ENCODE measurements at places on chromosomes 2 and 18.

DNA sequence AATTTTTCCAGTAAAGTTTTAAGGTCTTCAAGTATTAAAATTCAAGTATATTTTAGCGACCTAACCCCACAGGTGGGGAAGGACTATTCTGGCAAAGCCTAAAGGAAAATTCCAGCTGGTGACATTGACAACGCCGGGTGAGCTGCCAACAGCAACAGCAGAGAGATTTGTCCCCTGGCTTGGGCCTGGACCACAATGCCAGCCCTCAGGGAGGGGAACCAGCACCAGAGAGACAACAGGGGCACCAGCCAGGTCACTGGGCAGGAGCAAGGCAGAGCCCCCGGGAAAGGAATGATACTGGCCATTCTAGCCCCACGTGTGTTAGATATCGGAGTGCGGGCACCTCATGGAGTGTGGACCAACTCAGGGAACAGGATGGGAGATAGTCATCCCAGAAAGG is 95.7 kb downstream of the ARMC9 start:
- no peak for DNase-seq

DNA sequence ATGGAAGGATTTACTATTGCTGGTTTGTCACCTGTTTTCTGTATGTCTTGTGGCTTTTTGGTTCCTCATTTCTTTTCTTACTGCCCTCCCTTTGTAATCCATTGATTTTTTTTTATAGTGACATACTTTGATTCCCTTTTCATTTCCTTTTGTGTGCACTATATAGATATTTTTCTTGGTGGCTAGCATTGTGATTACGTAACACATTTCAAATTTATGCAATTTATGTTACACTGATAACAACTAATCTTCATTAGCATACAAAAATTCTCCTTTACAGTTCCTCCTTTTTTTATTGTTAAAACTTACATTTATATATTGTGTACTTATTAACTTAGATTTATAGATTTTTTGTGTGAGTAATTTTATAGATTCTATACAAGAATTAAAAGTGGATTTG is 80.6 kb downstream of the OTX1 start:
- no peak for DNase-seq

- no peak for DNase-seq
These were observed 62.2 kb downstream of the MAP3K19 start for GRCh38 chr2:134985061-134985460.

- DNase-seq, result no peak
These were observed 10.3 kb upstream of the CTAGE1 start for GRCh38 chr18:22427822-22428549.

GRCh38 chr18:29644276-29644675 is 1398.3 kb downstream of the DSC3 start:
- no peak for DNase-seq
